ENCODE measurements at places on chromosomes 12 and 14.

- no peak for DNase-seq
Measured at GRCh38 chr12:50057000-50057841, at the start of gene ASIC1. Gene ASIC1 (plus strand): TSS chr12:50057596. CDS start chr12:50058767, 1,171 bp downstream.

GRCh38 chr12:26786865-26787514, 46.0 kb downstream of the ITPR2 start:
- no peak for DNase-seq

GRCh38 chr14:70257526-70257925, 68.8 kb upstream of the SLC8A3 start:
- DNase-seq: no peak

DNA sequence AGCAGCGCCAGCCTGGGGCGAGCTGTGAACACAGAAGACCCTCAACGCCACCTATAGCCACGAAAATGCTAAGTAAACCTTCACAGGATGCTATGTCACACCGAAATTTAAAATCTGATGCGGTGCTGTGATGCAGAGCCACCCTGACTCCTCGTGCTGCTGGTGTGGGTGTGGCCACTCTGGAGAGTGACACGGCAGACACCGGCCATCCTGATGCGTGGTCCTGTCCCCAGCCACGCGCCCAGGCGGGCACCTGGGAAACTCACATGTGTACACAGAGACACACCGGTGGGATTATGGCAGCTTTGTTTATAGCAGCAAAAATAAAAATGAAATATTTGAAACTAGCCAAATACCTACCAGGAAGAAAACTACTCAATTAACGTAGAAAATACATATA, 138.3 kb upstream of the SFSWAP start:
- DNase-seq: no peak

- no peak for DNase-seq
Measured at GRCh38 chr14:24848102-24848790, 201.7 kb downstream of the STXBP6 start.

DNA sequence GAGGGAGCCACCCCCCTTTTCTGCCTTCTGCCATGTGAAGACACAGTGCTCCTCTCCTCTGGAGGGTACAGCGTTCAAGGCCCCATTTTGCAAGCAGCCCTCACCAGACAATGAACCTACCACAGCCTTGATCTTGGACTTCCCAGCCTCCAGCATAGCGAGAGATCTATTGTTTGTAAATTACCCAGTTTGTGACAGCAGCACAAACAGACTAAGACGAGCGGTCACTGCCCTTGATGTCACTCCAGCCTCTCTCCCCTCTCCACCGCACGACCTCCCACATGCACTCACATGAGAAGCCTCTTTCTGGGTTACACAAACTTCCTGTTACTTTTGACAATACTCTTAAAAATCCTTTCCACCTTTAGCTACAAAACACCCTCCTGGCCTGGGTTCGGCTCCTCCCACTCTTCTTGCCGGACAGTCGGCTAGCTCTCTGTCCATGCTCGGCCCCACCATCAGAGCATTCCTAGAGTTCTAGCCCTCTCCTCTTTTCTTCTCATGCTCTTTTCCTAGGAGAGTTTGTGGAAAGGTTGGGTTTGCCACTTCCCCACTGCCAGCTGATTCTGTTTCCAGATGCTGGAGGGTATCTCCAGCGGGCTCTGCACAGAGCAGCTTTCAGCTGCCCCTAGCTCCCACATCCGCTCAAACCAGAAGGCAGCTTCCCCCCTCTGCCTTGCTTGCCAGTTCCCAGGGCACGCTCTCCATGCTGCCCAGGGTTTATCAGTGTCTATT, 124.3 kb downstream of the FOXN3 start:
- DNase-seq: no peak

DNA sequence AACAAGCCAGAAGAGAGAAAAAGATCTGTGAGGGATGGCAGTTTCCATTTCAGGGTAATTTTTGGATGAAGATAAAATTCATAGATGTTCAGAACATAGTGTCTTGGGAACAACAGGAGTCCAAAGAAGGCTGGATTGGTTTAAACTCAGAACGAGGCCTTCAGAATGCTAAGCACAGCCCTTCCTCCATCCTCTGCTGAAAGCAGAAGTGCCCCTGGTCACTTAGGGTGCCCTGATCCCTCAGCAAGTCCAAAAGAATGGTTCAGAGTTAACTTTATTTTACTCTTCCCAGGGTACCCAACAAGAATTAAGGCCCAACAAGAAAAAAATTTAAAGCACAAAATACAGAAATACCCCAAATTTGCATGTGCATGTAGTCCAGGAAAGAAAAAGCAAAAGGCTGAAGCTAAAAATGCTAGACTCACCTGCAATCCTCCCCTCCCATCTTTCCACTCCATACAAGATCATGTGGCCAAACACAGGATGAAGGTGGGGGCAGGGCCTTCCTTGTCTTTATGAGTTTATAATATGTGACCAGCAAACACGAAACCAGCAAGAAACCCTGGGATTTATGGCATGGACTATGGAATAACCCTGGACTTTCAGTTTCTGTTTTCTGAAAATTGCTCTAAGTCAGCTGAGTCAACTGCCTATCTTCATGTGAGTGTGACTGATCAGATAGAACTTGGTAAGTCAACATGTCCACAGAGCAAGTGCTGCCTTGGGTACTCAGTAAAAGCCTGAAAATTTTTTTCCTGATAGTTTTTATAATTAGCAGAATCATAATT, 21.2 kb downstream of the MAX start:
- DNase-seq: no peak

- no peak for DNase-seq
Measured at GRCh38 chr12:92248977-92249376, 103.3 kb upstream of the BTG1 start.

DNA sequence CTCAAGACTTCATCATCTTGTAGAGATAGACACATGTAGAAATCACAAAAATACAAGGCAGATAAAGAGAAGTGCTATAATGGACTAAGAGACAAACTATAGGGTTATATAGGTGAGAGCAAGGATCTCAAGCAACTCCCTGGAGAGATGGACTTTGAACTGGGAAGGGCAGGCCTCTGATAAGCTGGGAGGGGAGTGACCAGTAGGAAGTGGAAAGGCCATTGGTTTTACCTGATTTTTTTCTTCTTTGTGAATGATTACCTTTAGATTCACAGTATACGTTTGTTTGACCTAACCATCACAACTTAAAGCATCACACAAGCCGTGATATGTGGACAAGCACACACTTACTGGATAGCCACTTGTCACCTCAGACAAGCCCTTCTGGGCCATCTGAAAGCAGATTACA, 5.2 kb upstream of the TEP1 start:
- no peak for DNase-seq

DNA sequence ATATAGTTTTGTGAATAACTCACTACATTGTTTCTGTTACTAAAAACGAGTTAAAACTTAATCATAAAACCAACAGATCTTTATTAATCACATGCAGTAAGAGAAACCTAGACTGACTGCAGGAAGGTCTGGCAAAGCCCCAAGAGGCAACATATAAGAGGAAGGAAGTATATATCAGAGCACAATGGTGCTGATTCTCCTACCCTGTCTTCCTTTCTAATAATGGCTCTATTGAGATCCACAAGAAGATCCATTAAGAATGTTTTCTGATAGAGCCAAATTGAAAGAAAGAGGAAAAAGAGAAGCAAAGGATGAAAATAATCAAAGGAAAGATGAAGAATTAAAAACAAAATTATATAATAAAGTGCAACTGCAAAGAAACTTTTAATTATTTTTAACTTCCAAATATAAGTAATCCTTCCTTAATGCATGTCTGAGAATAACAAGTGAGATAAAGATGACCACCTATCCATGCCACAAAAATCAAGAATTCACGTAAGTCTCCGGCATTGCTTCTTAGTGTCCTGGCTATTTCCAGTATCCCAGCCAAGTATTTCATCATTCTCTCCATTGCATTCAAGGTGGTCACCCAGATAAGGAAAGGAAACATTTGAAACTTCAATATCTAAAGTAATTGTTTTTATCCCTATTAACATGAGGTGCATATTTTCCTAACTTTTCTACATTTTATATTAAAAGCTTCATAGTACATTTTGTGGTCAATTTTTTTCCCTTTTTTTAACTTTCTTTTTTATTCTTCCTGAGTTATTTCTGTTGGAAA, 62.2 kb downstream of the SOX5 start:
- no peak for DNase-seq

- DNase-seq: no peak
Measured at GRCh38 chr12:85963326-85963725, 89.2 kb downstream of the NTS start.

Data from activated naive CD4-positive, alpha-beta T cell (primary cell).